ELF-1 (cell line): ENCODE measurements at places on chromosomes 2 and 18.

- DNase-seq = no peak
Measured at GRCh38 chr2:200649724-200650123, 63.9 kb downstream of the AOX1 start.

GRCh38 chr2:218401890-218402289, 2.2 kb downstream of the CTDSP1 start:
- DNase-seq = no peak

GRCh38 chr2:53064154-53064553, 703.5 kb upstream of the CHAC2 start:
- DNase-seq = no peak

DNA sequence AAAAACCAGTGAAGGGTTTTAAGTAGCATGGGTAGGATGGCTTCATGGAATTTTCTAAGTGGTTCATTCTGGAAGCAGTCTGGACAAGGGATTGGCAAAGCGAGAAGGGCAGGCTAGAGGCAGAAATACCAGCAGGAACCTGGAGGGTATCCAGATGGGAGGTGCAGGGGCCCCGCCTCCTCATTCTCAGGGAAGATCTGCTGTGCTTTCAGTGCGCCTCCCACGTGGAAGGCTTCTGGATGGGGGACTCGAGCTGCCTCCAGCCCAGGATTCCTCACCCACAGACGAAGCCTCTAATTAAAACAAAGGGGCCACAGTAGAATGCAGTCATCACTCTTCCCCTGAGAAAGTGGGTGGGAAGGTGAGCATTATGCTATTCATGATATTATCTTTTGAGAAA, 79.8 kb downstream of the VSNL1 start:
- no peak for DNase-seq

GRCh38 chr18:11408555-11409065, 200.8 kb upstream of the SLC35G4 start:
- DNase-seq = no peak

DNA sequence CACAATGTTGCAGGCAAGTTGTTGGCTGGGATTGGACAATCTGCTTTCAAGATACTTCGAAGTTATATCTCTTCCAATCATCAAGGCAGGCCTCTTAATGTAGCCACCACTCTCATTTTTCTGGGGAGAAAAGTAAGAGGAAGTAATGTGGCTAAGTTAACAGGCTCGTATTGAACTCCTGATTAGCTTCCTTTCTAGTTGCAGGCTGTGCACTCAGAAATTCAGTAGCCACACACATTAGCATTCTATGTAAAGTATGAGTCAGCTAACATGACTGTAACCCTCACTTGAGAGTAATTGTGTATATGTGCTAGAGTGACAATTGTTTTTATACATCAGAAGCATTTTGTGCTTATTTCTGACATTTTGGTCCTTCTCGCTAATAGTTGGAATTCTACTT, 3.3 kb downstream of the TWSG1 start:
- DNase-seq = no peak

DNA sequence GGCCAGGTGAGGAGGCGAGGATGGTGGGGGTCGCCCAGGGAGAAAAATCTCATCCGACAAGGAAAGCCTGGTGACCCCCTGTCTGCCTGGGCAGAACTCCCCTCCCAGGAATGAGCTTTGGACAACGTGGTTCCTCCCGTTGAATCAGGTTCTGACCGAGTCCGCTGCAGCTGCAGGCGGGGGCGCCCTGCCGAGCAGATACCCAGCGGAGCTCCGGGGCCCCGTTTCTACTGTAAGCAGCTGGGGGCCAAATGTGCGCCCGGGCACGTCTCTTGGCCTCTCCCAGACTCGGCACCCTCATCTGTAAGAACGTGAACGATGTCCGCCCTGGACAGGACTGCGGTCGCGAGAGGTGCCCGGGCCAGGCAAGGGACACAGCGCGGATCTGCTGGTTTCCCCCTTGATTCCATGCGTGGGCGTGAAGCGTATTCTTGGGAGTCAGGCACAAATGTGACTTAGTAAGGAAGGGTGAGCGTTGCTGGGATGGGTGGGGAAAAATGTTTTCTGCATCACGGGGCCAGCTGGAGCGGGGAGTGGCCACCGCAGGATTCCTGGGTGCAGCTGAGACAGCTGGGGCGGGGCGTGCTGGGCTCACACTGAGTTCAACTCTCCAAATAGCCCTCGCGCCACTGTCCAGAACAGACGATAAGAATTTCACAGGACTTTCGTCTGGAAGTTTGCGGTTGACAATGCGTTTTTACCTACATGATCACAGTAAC, 20.2 kb upstream of the TUBB6 start:
- peak; percentile 57 for DNase-seq

GRCh38 chr2:143608063-143608423, 478.8 kb downstream of the ARHGAP15 start:
- DNase-seq = no peak

DNA sequence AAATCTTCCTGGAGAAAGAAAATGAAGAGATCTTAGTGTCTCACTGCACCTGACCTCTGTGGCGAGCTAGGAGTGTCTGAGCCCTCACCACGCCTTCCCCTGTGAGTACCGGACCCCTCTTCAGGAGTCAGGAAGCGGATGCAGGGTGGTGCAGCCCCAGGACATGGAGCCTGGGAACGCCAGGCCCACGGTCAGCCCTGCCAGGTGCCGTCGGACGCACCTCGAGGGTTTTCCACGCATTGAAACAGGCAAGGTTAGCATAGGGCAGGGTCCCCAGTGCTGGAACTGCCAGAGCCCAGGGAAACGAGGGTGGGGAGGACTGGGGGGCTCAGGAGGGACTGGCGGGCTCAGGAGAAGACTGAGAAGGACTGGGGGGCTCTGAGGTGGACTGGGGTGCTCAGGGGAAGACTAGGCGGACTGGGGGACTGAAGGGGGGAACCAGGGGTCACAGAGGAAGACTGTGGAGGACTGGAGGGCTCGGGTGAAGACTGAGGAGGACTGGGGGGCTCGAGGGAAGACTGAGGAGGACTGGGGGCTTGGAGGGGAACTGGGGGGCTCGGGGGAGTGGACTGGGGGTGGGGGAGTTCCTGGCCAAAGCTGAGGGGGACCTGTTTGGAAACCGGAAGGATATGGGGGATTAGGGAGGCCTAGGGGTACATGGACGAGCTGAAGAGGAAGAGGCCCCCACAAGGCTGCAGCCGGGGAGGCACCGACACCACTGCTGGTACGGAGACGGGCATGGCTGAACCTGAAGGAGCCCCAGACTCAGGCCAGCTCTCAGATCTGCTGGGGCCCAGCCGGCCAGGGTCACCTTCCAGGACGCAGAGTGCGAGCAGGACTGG, 65.2 kb upstream of the SNTG2 start:
- DNase-seq = no peak

GRCh38 chr18:5817816-5818215, 77.5 kb downstream of the TMEM200C start:
- no peak for DNase-seq

GRCh38 chr2:85564144-85564563, 2.9 kb upstream of the GGCX start:
- DNase-seq = no peak

DNA sequence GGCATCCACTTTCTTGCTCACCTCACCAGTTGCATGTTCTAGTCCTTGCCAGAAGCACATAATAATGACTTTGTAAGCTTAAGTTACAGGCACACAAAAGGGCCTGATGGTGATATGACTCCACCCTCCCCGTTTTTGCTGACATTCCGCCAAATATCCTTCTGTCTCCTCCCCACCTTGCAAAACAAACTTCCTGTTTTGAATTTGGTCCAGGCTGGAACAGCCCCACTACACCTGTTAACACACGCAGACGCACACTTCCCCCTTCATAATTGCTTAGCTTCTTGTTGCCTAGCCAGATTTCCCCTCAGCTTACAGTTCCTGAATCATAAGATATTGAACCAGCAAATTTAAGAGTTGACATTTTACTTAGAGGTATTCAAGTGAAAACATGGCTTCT, at the start of gene MGAT5:
TSS of gene MGAT5 (plus strand) at position 269 of the 400 bp plus-strand sequence. CDS start 332 bp downstream, outside the sequence.
- no peak for DNase-seq
